ENCODE measurements at places on chromosomes 6 and 20. TPM values are rescaled to one million over a fixed set of nuclear protein-coding genes. Genes with fewer than 3 reads are reported as not detected.

CENPW gene
- 2.7 TPM for total RNA-seq

RSPO4 gene
- total RNA-seq, result not detected

NEDD9 gene
- total RNA-seq, result 11.9 TPM

EYS gene
- 0.05 TPM for total RNA-seq

ESR1 gene
- total RNA-seq, result under 0.01 TPM

TMEM244 gene
- not detected for total RNA-seq

LINC00237 gene
- not detected for total RNA-seq

ZC2HC1B gene
- not detected for total RNA-seq

C20orf141 gene
- total RNA-seq, result not detected

UNC93A gene
- not detected for total RNA-seq

CRISP2 gene
- total RNA-seq, result not detected

SLC22A2 gene
- 0.23 TPM for total RNA-seq

C2 gene
- 0.42 TPM for total RNA-seq

SLC17A2 gene
- total RNA-seq, result not detected

HCRTR2 gene
- total RNA-seq, result not detected

GRM1 gene
- not detected for total RNA-seq

C6orf15 gene
- not detected for total RNA-seq

CDSN gene
- not detected for total RNA-seq

PDE7B gene
- 18.7 TPM for total RNA-seq

FILIP1 gene
- 0.37 TPM for total RNA-seq

CST5 gene
- total RNA-seq, result not detected

IRF4 gene
- not detected for total RNA-seq

TCP11 gene
- total RNA-seq, result 0.46 TPM

SLCO4A1 gene
- under 0.01 TPM for total RNA-seq

C20orf202 gene
- not detected for total RNA-seq

CNBD2 gene
- total RNA-seq, result 1.2 TPM
